ENCODE measurements at places on chromosomes 13 and 19.

DNA sequence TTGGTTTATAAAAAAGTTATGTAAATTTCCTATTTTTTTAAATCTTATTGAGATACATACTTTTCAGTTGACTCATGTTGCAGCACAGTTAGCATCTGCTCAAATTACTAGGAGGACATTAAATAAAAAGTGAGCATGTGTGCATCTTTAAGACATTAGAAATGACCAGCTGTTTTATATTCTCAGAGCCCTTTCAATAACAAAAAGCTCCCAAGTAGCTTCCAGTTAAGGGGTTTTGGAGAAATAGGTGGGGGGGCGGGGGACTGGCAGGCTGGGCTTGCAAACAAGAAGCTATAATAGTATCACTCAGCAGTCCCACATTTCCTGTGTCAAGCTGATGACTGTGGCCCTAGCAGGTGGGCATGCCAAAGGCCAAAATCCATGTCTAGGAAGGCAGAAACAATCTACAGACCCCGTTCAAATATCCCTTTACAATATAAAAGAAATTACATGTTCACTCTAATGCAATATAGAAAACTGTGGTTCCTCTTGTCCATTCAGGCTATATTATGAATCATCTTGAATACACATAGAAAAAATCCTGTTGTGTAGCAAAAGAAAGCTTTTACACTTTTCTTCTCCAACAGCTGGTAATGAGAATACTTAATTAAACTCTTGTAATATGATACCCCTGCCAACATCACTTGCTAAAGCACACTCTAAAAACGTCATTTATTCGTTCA is 1713.2 kb upstream of the SLC10A2 start:
- no peak for DNase-seq

GRCh38 chr19:43606569-43607229 is 5.2 kb upstream of the SRRM5 start:
- DNase-seq: no peak

DNA sequence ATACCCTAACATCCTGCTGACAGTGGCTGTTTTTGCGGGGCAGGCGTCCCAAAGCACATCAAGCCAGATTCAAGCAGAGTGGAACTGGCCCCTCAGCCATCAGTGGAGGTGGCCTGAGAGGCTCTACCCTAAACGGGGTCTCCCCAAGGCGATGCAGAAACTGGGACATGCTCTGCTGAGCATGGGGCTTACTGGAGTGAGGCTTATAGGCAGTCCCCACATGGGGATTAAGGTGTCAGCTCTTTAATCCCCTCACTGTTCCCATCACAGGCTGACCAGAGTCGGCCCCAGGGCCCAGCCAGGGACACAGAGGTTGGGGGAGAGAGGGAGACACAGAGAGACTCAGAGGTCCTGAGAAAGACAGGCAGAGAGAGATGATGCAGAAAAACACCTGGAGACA is 17.0 kb downstream of the CYP2F1 start:
- DNase-seq: no peak

- no peak for DNase-seq
Measured at GRCh38 chr13:100600915-100601314, 12.3 kb upstream of the GGACT start.

- DNase-seq: no peak
Measured at GRCh38 chr13:21405309-21405708, 53.8 kb downstream of the ZDHHC20 start.

- DNase-seq: no peak
Measured at GRCh38 chr13:35472323-35472881, 4.1 kb downstream of the MAB21L1 start.

DNA sequence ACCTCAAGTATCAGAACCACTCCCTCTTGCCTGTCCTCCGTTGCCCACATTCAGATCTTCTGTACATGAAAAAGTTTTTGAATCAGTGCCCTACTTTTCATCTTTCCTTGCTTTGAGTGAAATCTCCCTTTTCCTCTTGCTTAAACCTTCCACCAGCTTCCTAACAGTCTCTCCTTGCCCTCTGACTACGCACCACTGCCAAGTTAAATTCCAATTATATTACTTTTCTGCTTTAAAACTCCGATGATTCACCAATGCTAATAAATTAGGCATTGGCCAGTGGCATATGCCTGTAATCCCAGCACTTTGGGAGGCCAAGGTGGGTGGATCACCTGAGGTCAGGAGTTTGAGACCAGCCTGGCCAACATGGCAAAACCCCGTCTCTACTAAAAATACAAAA is 30.7 kb upstream of the RFXAP start:
- no peak for DNase-seq

- no peak for DNase-seq
Measured at GRCh38 chr19:709965-710571, 1.3 kb downstream of the PALM start.

GRCh38 chr19:38273499-38273898 is 9.1 kb downstream of the SPINT2 start:
- no peak for DNase-seq

DNA sequence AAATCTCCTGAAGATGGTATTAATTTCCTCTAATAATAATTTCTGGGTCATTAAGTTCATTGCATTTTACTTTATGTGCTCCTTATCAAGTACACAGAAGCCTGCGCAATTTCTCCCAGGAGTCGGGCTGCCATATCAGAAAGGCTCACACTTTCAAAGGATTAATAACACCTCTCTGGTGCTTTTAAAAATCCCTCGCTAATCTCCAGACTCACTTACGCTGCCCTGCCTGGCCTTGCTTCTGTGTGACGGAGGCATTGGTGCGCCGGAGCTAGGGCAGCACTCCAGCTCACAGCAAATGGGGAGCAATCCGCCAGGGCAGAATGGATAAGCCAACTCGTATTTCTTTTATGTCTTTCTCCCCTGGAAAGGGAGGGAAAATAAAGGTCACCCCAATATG is 300.8 kb downstream of the EFNB2 start:
- no peak for DNase-seq

- no peak for DNase-seq
Measured at GRCh38 chr19:38173291-38174041, 50.6 kb downstream of the DPF1 start.

- no peak for DNase-seq
Measured at GRCh38 chr13:91151921-91152320, 195.6 kb upstream of the MIR17HG start.

DNA sequence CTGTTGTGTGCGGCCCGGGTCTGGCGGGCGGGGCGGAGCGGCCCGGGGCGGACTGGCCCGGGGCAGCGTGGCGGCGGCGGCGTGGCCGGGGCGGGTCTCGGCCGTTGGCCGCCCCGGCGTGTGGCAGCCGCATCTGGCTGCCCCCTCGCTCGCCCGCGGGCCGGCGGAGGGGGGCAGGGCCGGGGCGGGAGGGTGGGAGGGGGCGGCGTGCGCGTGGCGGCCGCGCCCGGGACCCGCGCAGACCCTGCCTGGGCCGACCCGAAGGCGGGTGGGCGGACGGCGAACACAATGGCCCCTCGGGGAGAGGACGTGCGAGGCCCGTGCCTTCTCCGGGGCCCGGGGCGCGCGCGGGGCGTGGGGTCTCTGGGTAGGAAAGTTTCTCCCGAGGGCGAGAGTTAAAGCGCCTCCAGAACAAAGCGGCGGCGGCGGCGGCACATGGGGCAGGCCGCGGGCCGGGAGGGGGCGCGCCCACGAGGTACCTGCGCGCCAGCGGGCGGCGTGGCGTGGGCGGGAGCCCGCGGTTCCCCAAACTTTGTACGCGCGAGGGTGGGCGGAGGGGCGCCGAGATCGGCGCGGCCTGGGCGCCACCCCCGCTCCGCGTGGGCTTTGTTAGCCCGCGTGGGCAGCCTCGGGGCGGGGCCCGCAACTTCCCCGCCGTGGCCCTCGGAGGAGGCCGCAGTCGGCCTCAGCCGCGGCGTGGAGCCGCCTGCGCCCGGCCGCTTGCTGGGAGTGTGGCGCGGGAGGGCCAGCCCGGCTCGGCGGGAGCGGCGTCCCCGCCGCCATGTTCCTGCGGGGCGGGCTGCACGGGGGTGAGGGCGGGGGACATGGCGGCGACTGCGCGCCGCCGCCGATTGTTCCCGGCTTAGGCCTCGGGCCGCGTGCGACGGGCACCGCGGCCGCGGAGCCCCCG is 764 bp downstream of the MIR17HG start:
- DNase-seq: peak; percentile 79

GRCh38 chr19:22616659-22617058 is 17.5 kb upstream of the ZNF492 start:
- no peak for DNase-seq

DNA sequence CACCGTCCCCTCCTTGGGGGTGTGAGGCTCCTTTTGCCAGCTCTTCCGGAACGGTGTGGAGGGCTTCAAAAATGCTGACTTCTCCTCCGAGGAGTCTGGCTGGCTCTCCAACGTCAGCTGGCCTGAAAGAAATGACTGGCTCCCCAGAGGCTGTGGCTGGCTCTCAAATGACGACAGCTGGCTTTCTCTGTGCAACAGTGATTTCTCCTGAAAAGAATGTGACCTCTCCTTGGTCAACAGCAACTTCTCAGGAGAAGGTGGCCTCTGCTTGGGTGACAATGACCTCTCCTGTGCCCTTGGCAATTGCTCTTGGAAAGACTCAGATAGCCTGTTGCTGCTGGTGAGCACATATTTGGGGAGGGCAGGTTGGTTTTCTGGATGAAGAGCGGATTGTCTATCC is 29.2 kb downstream of the ONECUT3 start:
- no peak for DNase-seq

DNA sequence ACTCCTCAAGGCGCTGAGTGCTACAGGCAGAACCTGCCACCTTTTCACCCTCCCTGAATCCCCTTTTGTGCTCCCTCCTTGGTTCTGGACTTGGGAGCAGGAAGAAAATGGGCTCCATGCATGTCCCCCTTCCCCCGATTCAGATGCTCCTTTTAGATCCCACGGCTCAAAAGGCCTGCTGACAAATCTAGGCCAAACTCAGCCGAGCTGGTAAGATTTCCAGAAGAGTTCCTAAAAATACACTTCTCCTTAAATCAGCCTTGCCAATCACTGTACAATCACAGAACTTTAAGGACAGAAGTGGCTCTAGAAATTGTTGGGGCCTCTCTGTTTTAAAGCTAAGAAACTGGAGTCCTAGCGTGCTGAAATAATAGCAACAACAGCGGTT is 37.3 kb downstream of the MBNL2 start:
- no peak for DNase-seq

DNA sequence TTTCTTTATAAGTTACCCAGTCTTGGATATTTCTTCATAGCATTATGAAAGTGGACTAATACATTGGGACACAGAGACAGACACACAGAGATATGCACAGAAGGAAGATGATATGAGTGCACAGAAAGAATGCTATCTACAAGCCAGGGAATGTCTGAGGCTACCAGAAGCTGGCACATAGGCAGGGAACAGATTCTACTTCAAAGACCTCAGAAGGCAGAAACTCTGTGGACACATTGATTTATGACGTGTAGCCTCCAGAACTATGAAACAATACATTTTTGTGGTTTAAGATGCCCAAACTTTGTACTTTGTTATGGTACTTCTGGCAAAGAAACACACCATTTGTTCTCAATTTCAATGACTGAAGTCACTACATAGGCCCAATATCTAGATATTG is 556.7 kb downstream of the PCDH9 start:
- no peak for DNase-seq

DNA sequence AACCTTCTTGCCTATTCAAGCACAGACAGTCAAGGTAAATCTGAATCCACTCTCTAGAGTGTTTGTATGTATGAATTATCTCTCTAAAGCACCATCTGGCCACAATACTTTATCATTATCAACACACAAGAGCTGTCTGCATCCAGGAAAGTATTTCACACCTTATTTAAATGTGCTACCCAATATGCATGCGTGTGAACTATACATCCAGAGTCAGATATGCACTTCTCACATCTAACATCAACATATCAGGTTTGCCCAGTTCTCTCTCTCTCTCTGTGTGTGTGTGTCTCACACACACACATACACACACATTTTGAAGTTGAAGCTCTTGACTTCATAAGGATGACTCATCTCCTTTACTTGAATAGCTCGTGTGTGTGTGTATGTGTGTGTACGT is 697.5 kb upstream of the PCDH20 start:
- no peak for DNase-seq

DNA sequence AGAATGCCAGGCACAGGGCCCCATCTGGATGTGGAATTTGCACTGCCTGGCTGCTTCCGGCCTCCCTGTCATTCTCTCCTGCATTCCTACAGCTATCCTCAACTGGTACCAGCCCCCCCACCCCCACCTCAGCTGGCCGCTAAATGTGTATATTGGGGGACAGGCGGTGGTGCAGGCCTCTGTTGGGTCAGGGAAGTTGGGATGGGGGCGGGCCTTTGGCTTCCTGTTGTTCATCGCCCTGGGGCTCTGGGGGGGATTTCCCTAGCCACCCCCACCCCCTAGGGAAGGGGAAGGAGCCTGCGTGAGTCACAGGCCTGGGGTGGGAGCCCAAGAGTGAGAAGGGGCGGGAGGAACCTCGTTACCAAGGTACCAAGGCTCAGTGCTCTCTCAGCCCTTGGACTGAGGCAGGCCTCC is 10.6 kb downstream of the POU2F2 start:
- DNase-seq: peak; percentile 82

GRCh38 chr13:39119422-39119821 is 81.2 kb downstream of the NHLRC3 start:
- no peak for DNase-seq

GRCh38 chr19:28560786-28561185 is 652.2 kb downstream of the UQCRFS1 start:
- DNase-seq: no peak

DNA sequence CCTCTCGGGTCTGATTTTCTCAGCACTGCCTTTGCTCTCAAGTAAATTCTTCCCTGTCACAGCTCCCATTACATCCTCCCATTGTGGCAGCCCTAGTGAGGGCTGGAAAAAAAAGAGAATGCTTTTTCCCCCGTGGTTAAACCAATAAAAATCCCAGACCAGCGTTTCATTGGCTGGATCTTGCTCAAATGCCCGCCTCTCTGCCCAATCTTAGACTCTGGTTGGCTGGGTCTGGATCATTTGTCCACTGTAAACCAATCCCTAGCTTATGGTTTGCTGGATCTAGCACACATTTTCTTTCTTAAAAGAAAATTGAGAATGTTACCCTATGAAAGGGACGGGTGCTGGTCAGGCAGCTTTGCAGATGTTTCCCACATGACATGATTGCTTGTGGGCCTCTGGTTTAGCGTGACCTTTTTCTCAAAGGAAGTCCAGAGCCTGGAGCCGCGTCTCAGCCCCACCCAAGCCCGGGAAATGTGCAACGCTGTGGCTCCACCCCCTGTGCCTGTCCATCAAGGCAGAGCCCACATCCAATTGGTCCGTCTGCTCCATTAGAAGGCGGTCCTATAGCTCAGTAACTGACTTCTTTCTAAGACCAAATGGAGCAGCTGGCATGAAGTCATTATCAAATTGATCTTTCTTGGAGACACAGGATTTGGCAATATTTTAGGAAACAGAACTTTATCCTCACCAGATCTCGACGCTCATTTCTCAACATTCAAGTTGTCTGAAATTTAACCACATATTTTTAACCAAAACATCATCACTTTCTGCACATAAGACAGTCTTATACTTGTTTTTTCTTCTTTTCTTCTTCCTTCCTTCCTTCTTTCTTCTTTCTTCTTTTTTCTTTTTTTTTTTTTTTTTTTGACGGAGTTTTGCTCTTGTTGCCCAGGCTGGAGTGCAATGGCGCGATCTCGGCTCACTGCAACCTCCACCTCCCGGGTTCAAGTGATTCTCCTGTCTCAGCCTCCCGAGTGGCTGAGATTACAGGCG is 2.6 kb upstream of the MCEMP1 start:
- DNase-seq: no peak

- DNase-seq: no peak
Measured at GRCh38 chr19:55310498-55310897, 14.6 kb downstream of the TMEM150B start.
